ENCODE measurements at places on chromosomes 7 and 10.

GRCh38 chr10:124869941-124870340 lies 68.3 kb downstream of the ABRAXAS2 start:
- DNase-seq: no peak

- DNase-seq: no peak
Observed at GRCh38 chr7:80764132-80764531, 125.7 kb downstream of the CD36 start.

- no peak for DNase-seq
Observed at GRCh38 chr10:14146025-14146424, 184.7 kb downstream of the FRMD4A start.

DNA sequence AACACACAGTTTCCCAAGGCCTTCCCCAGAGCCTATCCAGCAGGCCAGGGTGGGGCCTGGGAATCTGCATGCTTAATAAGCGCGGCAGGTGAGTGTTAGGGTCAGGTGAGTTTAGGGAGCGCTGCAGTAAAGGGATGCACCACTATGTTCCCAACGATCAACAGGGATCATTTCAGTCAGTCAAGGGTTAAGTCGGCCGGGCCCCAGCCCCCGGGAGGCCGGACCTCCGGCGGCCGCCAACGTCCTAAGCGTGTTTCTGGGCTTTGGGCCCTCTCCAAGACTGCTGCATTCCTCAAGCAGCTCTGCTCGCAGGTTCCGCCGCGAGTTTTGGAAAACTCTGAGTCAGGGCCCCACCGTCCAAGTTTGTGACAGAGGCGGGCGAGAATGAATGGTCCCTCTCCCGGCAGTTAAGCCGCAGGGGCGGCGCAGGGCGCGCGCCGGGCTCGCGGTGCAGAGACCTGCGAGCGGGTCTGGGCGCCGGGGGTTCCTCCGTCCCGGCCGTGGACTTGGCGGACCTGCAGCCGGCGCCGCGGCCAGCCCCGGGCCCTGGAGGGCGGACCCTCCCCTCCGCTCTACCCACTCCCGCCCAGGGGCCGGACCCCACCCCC lies 81.6 kb downstream of the ARHGAP22 start:
- DNase-seq: no peak

- DNase-seq: no peak
Observed at GRCh38 chr7:128938544-128939074, 882 bp downstream of the IRF5 start.

DNA sequence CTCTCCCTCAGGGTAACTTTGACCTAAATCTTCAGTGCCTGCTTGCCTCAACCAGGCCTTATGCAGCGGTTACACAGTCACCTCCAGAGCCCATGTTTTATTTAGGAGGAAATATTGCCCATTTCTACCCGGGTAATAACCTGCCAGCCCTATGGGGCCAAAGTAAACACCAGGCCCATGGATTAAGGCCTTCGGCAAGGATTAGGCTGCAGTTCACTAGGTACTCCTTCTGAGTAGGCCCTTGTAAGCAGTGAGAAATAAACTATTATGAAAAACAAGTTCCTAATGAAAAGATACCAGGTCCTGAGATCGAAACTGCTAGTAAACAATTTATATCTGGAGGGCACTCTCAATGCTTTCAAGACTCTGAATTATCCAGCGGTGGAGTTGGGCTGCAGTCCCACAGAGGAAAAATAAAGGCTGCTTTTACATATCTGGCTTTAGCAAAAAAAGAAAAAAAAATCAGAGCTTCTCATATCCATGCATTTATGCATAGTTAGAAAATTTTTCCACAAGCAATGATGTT lies 3.7 kb upstream of the HOXA10 start:
- no peak for DNase-seq

GRCh38 chr7:141511316-141511675 lies 39.9 kb upstream of the AGK start:
- DNase-seq: no peak

DNA sequence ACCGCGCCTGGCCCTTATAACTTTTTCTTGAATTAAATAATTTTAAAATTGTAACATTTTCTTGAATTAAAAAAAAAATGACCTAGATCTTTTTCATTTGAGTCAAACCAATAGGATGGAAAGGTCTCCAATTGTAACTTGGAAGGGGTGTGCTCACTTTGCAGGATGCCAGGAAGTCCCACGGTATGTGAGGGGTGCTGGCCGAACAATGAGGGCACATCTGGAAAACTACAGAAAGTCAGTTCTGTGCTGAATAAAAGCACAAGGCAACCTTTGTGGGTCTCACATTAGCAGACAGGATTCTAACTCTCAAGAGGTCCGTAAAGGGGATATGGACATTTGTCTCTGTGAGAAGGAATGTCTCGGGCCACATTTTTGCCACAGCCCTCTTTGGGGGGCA lies 52.8 kb upstream of the PDLIM1 start:
- no peak for DNase-seq

DNA sequence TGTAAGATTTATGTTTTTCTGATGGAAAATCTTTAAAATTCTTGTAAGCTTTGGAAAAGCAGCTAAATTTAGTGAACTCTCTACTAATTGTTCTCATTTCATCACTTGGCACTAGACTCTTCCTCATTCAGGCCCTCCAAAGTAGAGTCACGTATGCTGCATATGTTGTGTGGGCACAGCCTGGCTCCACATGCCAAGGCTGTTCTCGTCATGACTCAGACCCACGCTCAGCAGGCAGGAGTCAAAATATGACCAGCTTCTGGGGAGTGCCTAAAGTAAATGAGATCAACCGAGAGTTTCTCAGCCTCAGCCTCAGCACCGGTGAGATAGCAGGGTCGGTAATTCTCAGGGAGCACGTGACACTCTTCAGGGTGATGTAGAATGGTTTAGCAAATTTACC lies 1672.9 kb downstream of the REEP3 start:
- no peak for DNase-seq

DNA sequence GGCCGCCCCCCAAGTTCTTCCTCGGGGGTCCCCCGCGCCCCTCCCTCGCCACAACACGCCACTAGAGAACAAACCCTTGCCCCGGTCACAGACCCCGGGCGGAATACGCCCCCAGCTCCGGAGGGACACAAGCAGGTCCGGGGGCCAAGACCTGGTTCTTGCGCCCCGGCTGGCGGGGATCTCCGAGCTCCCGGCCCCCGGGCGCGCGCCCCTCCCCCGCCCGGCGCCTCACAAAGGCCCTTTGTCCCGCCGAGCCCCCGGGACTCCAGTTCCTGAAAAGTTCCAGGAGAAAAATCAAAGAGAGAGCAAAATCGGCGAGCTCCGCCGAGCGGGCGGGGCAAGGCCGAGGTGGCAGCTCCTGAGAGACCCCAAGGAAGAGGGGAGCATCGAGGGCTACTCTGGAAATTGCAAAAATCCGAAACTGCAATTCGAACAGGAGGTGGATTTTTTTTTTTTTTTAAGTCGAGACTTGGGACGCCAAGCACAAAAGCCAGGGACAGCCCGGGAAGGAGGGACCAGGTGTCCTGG lies 4.0 kb downstream of the TNRC18 start:
- DNase-seq: no peak

DNA sequence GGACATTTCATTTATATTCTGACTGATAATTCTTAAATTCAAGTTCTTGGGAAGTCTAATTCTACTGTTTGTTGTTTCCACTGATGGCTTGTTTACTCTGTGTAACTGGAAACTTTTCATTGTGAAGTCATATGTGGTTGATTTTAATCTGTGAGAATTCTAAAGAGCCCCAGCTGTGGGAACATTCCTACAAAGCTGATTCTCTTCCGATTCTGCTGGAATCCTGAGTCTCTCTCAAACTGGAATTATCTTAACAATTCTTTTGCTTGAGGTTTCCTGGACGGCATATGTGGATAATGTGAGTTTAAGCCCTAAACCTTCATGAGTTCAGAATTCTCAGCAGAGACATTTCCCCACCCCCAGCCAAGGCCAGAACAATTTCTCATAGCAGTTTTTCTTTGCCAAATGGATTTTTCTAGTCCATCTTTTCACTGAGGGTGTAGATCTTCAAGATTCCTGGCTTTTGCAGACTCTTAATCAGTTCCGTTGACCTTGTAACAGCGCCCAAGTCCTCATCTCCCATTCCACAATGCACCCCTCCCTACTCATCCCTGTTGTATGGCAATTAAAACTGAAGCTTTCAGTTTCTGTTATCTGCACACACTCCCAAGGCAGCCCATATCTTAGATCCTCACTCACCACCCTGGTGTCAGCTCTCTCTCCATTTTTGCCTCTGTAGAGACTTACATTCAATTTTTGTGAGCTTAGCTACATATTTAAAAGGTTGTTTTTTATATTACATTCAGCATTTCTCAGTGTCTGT lies 37.6 kb downstream of the GRM8 start:
- no peak for DNase-seq

GRCh38 chr7:151342102-151342646 lies 562 bp downstream of the NUB1 start:
- DNase-seq: no peak

DNA sequence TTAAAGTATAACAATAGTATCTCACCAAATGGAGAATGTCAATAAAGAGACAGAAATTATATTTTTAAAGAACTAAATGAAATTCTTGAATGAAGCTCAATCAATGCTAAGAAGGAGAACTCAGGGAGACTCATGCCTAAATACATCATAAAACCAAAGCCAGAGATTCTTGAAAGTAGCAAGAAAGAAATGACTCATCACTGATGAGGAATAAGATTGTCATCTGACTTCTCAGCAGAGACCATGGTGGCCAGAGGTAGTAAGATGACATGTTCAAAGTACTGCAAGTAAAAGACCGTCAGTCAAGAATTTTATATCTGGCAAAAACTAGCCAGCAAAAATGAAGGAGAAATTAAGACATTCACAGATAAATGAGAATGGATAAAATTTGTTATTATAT lies 399.0 kb downstream of the GRID1 start:
- DNase-seq: no peak

- no peak for DNase-seq
Observed at GRCh38 chr7:45921381-45921698, 268 bp upstream of the IGFBP3 start.

GRCh38 chr10:76935941-76936613 lies 701.5 kb downstream of the KCNMA1 start:
- no peak for DNase-seq

- DNase-seq: no peak
Observed at GRCh38 chr10:62885684-62886461, 69.7 kb upstream of the EGR2 start.

- no peak for DNase-seq
Observed at GRCh38 chr10:121611393-121612159, 13.3 kb upstream of the FGFR2 start.

GRCh38 chr10:101061624-101062231 lies at the start of gene KAZALD1:
KAZALD1 (plus strand) TSS chr10:101061989; CDS start chr10:101062593, 604 bp downstream.
- DNase-seq: no peak

- DNase-seq: no peak
Observed at GRCh38 chr10:3786295-3787015, 1.4 kb upstream of the KLF6 start.

GRCh38 chr7:36138209-36138608 lies 14.8 kb upstream of the EEPD1 start:
- no peak for DNase-seq

GRCh38 chr10:60572511-60573194 lies 183.0 kb upstream of the ANK3 start:
- DNase-seq: peak; percentile 60

- no peak for DNase-seq
Observed at GRCh38 chr10:113148901-113149300, 198.9 kb downstream of the TCF7L2 start.

DNA sequence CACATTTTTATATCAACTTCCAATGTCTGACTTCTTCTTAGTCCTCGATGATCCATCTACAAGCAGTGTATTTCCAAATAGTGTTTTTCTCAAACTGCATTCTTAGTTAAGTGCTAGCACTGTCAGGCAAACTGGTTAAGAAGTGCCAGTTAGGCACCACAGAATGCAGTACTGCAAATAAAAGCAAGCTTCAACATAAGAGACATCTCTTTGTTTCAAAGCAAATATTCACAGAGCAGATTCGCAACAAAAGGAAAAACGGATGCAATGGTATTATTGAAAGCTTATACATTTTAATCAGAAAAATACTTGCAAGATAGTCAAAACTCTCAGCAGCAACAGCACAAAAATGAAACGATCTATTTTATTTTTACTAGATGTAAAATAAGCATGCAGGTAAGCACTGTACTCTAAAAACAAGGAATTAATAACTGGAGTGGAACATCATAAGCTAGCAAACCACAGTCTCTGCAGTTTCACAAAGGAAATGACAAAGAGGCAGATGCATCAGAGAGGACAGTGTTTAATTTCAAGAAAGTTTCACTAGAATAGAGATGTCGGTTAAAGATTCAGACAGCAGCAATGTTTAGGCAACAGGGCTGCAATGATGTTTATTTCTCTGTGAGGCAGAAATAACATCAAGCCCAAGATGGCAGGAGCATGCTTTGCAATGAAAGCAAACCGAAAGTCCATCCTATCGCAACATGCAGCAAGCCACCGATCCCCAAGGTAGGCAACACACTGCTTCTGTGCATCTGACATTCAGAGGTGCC lies 82.0 kb downstream of the FGFR2 start:
- DNase-seq: no peak

DNA sequence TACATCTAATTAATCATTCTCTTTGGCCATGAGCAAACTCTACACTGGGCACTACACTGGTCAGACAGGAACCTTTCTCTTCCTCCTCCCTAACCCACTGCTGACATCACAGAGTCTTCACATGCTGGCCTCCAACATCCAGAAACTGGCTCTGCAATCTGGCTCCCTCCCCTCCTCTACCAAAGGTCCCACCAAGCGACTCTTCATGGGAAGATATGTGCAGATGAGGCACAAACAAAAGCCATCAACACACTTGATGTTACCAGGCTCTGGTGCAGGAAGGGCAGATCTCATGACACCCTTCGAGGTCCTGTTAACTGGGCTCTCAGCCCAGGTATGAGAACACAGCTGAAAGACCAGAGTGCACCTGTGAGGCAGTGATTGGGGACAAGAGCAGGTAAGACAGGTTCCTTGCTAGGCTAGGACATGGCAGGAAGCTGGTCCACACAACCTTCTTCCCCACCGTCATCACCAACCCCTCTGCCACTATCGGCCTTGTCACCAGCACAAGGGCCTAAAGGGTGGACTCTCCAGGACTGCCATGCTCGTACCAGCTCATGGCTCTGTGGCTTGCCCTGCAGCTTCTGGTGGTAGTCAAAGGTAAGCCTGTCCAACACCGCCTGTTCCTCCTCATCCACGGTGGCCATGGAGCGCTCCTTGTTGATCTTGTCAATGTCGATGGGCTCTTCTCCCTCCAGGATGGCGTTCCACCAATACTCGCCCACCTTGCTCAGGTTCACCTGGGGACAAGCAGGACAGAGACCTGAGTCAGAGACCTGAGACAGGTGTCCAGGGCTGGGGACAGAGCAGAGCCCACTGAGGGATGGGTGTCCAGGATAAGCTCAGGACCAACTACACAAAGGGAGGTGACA lies 66.6 kb upstream of the CAMK2B start:
- DNase-seq: no peak

GRCh38 chr7:4633012-4633411 lies 49.1 kb upstream of the FOXK1 start:
- no peak for DNase-seq

DNA sequence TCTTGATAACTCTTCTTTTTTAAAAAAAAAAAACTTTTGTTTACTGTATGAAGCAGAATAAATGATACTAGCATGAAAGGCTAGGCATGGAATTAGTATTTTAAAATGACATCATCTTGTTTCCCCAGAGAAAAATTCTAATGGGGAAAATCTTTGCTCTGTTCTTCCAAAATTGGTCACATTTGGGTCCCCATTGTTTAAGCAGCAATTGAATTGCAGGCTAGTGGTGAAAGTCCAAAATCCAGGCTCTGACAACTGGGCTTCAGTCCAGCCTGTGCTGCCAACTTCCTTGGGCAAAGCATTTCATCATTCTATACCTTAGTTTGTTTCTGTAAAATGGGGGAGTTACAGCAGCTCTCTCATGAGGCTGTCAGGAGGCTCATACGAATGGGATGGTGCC lies 726.4 kb downstream of the KCNMA1 start:
- DNase-seq: no peak

- DNase-seq: no peak
Observed at GRCh38 chr10:6794441-6794840, 214.4 kb upstream of the PRKCQ start.
